Natural killer cell (primary cell): ENCODE measurements at places on chromosomes 1 and 21.

GRCh38 chr1:225479996-225480720 is 52.3 kb upstream of the LBR start:
- no peak for DNase-seq

GRCh38 chr21:17612023-17612564 is 607 bp downstream of the BTG3 start:
- peak; percentile 34 for DNase-seq

GRCh38 chr1:76371941-76372340 is 297.4 kb downstream of the ST6GALNAC3 start:
- DNase-seq, result no peak

GRCh38 chr21:34543017-34543416 is 31.0 kb upstream of the KCNE1 start:
- DNase-seq, result no peak

DNA sequence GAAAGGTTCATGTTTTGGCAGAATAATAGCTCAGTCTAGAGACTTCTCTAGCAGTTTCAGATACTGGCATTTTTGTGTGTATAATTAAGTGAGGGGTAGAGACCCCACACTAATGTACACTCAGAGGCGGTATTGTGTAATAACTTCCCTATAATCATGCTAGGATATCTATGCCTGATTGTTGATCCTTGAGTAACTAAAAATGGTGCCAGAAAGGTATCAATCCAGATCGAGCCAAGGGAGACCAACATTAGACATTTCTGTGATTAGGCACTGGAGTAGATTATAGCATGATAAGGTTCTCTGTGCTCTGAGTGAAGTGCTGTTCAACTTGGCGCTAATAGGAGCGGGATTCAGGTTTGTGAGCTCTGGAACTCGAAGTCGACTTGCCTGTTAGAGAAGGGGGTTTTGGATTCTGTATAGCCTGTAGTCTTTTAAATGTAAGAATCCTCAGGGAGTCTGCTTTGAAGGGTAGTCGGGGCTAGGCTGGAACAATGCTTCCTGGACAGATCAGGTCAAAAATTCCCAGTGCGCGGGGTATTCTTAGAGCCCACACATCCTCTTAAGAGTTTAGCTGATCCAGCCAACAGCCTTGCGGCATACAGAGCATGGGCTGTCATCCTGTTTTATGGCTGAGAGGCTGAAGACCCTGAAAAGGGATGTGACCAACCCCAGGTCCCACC is 24.2 kb downstream of the MAN1C1 start:
- no peak for DNase-seq

DNA sequence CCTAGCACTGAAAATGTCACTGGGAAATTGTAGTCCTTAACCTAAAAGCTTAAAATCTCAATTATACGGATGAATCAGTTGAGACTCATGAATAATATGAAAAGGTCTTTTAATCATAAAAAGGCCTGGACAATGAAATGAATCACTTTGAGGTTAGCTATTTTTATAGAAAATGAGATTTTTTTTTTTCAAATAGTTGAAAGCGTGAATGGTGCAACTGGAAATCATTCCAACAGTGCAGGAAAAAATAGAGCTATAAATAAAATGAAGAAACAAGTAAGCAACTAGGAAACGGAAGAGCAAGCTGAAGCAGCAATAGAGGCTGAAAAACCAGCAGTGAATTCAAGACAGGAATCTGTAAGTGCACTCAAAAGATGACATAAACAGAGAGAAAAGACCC is 142.9 kb downstream of the BACH1 start:
- DNase-seq, result no peak

DNA sequence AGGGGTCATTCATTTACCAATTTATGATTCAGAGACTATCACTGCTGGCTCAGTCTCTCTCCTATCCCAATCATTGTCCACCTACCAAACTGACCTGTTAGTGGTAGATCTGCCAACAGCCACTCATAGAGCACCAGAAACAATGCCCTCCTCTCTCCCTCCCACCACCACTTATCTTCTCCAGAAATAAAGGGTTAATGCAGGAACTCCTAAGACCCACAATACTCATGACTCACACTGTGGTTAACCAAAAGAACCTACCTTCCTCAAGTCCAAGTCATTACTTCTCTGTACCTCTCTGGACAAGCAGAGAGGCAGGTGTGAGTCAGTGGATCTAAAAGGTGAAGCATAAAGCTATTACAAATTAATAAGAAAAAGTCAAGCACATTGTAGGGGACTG is 40.9 kb upstream of the CAMK1G start:
- no peak for DNase-seq

- DNase-seq, result no peak
These were observed 11.4 kb upstream of the PRPF3 start for GRCh38 chr1:150309758-150310508.

DNA sequence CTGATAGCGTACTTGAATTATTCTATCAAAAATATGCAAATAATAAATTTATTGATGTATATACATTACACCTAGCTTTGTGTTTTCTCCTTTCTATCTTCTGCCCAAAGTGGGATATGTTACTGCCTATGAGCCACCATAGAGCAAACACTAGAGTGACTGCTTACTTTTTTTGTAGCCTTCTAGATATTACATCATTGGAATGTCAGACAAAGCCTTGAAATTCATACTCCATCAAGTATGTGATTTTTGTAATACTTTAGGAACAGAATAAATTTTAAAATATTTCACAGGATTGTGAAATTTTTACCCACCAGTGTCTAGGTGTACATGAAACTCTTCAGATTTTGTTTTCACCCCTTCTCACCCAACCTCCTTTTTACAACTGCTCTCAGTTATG is 787.6 kb downstream of the USP25 start:
- DNase-seq, result no peak

DNA sequence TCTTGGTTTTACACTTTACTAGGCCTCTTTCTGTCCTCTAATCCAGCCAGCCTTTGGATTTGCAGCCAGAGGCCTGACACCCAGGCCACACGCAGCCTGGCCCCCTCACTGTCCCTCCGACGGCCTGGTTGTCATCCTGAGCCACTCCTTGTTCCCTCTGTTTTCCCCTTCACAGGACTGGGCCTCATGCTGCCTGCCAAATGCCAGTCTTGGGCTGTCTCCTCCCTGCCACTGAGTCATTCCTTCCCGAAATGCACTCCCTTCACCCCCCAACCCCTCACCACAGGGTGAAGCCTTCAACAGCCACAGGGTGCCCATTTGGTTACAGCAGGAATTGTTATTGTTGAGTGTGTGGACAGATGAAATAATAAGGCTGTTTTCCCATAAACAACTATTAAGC is 21.3 kb downstream of the ACOT11 start:
- DNase-seq, result no peak

DNA sequence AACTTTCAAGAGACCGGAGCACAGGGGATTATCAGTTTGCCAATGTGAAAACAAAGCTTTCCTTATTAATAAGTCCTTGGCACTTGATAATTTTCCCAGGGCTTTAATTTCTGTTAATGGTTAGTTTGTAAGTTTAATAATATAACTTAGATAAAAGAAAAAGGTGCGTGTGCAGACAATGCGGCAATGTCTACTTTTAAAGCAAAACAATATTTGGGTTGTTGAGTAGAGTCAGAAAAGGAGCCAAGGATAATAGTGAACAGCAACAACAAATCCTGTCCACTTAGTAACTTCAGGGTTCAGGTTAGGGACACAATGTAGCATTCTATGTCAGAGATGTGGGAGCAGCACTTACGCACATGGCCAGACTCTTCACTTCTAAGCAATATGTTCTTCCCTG is 469.6 kb upstream of the NFIA start:
- DNase-seq, result no peak

DNA sequence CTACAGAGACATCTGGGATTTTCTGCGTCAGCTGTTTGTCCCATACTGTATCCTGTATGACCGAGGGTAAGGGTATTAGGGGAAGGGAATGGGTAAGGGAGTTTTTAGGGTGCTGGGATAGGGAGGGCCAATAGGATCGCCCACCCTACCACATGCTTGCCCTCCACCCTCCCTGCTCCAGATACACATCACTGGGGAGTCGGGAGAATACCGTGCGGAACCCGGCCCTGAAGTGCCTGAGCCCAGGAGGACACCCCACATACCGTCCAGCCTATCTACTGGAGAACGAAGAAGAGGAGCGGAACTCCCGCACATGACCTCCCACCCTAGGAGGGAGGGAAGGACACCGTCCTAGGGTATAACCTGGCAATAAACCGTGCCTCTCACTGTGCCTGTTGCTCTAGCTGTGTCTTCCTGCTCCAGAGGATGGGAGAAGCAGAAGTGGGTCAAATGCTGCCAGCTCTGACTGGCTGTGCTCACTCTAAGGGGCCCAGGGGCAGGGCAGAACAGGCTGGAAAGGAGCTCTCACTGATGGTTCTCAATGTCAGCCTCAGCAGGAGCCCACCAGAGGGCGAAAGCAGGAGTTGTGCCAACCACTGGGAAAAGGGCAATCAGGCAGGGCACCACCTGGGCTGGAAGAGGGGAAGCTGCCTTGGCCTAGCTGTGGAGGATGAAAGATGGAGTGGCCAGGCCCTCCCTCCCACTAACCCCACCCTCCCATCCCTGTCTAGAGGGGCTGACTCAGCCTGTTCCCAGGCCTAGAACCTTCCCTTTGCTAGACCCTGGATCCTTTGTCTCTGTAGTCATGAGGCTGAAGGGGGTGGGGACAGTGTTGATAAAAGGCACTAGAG is 440 bp upstream of the LENEP start:
- DNase-seq, result no peak

DNA sequence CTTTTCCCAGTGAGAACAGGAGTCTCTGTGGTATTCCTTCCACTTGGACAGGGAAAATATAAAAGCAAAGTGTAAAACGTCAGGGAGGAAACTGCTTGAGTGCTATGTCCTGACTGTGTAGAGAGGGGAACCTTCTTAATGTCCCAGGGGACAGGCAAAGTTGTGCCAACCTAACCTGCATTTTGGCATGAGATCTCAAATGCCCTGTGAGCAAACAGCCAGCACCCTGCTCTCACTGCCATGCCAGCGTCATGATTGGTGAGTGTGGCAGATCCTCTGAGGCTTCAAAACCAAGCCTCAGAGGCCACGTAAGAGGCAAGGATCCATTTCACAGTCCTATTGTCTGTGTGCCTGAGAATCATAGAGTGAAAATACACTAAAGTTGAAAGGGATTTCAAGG is 49.7 kb upstream of the RAP1A start:
- no peak for DNase-seq

DNA sequence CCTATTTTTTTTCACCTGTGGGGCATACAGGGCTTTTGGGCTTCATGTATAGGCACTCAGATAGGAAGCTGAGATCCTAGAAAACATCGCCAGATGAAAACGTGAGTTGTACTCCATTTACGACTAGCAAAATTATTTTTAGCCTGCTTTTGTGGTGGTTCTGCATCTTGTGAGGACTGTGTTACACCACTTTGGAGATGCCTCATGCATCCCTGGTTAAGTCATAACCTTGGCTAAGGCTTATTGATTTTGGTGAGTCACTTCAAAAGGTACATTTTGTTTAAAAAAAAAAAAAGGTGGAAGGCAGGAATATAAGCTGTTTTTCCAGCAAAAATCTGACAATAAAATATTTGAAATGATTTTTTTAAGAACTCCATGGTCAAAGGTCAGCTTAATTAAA is 101.8 kb upstream of the OLFM3 start:
- no peak for DNase-seq

DNA sequence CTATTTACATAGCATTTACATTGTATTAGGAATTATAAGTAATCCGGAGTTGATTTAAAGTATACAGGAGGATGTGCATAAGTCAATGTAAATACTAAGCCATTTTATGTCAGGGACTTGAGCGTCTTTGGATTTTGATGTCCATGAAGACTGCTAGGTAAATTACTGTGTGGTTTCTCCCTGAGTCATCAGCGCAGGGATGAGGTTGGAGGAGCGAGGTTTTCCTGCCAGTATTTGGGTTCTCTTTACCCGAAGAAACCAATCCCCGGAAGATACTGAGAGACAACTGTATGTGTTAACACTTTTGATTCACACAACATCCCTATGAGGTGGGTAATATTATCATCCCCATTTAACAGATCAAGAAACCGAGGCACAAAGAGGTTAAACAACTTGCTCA is 29.3 kb downstream of the BATF3 start:
- no peak for DNase-seq

GRCh38 chr1:53073868-53074311 is 11.9 kb downstream of the PODN start:
- DNase-seq, result no peak

DNA sequence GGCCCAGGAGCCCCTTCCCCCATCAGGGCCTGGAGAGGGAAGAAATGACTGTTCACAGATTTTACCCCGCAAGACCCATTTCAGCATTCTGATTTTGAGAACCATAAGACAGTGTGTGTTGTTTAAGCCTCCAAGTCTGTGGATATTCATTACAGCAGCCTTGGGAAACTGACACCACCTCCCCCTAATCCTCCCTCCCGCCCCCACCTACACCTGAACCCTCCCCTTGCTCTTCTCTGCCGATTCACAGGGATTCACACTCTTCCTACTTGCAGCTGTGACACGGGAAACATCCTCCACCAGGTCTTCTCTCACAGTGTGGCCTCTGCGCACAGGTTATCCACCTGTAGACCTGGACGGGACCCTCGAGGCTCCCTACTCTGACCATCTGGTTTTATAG is 50.1 kb downstream of the RIPK4 start:
- no peak for DNase-seq

DNA sequence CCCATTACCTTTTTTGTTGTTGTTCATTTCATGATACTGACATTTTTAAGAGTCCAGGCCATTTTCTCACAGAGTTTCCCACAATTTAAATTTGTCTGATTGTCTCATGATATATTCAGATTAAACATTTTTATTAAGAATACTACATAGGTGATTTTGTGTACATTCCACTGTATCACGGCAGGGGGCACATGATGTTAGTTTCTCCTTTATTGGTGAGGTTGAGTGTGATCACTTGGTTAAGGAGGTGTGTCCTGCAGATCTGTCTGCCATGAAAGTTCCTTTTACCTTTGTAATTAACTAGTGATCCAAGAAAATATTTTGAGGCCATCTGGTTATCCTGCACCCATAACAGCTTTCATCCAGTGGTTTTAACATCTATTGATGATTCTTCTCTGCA is 11.8 kb downstream of the RTCA start:
- DNase-seq, result peak; percentile 61

DNA sequence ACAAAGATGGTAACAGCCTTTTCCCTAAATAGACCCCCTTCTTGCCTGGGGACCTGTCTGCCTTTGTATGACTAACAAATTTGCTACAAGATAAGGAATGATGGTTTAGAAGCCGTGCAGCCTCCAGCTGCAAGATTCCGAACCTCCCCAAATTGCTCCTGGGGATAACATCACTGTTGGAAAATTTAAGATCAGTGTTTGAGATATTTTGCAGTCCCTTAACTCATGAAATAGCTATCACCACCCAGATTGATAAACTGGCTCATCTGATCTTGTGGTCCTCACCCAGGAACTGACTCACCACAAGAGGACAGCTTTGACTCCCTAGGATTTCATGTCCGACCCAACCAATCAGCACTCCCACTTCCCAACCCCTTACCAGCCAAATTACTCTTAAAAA is 254.7 kb downstream of the USH2A start:
- DNase-seq, result no peak

DNA sequence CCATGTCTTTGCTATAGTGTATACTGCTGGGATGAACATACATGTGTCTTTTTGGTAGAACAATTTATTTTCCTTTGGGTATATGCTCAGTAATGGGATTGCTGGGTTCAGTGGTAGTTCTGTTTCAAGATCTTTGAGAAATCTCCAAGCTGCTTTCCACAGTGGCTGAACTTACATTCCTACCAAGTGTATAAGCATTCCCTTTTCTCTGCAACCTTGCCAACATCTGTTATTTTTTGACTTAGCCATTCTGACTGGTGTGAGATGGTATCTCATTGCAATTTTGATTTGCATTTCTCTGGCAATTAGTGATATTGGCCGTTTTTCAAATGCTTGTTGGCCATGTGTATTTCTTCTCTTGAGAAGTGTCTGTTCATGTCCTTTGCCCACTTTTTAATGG is 37.5 kb upstream of the ANGPTL1 start:
- no peak for DNase-seq

- DNase-seq, result no peak
These were observed at the start of gene CD52 for GRCh38 chr1:26317612-26318337. CD52 (plus strand) TSS chr1:26317958; CDS start chr1:26318018, 60 bp downstream.
